ENCODE measurements at places on chromosomes 4 and X.

DNA sequence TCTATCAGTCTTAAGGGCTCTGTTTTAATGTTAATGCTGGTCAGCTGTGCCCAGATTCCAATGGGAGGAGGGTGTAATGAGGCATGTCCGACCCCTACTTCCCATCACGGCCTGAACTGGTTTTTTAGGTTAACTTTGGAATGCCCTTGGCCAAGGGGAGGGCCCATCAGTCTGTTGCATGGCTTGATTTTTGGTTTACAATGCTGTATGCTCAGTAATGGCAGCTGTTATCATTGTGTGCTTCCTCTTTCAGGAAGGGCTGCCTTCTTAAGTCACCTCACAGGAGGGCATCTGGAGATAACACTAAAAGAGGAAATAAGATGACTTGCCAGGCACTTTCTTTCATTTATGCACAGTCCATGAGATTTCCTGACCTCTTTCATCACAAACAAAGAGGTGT is 36.3 kb downstream of the ATXN3L start:
- no peak overlapping the region for H3K4me3 ChIP-seq
- H3K4me1 ChIP-seq, result no peaks in the 10 kb centered on the region
- no peak for DNase-seq
- no peak overlapping the region for H3K27ac ChIP-seq

- no peak overlapping the region for H3K4me3 ChIP-seq
- no peaks in the 10 kb centered on the region for H3K36me3 ChIP-seq
- H3K27ac ChIP-seq, result no peak overlapping the region
- no peaks in the 10 kb centered on the region for H3K4me1 ChIP-seq
- DNase-seq, result no peak
Measured at GRCh38 chr4:156635051-156635450, 336.5 kb downstream of the PDGFC start.

DNA sequence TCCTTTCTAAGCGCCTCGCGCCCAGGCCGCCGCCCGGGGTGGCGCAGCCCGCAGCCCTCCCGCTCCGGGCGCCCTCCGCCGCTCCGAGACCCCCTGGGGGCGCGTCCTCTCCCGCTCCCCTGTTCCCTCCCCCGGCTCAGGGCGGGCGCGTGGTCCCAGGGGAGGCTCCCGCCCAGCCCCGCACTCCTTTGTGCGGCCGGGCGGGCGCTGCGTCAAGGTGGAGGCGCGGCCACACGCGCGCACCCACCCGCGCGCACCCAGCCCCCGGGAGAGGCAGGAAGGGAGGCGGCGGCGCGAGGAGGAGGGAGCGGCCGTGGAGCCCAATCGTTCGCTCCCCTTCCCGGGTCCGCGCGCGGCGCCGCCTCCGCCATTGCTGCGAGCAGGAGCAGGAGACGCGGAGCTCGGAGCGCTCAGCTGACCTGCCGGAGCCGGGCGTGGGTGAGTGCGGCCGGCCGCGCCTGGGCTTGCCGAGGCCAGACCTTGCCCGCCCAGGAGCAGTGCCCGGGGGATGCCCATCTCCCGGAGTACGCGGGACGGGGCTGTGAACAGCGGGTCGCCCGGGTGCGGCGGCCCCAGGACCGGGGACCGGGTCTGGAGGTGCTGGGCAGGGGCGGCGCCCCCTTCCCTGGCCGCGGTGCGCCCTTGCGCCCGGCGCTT is at the start of gene NSG1:
Gene NSG1 (plus strand): TSS at position 367 of the 657 bp plus-strand sequence. CDS start 528 bp downstream, outside the sequence.
- peaks cover 19% of the 10 kb centered on the region for H3K4me1 ChIP-seq
- peaks cover 2% of the 10 kb centered on the region for H3K36me3 ChIP-seq
- H3K27me3 ChIP-seq, result peaks cover 35% of the 10 kb centered on the region
- H3K27ac ChIP-seq, result no peak within 1 kb of the TSS

GRCh38 chr4:123783921-123784320 is 387.3 kb downstream of the SPRY1 start:
- no peaks in the 10 kb centered on the region for H3K4me1 ChIP-seq
- H3K36me3 ChIP-seq, result no peaks in the 10 kb centered on the region
- H3K4me3 ChIP-seq, result no peak overlapping the region
- no peaks in the 10 kb centered on the region for H3K27me3 ChIP-seq
- H3K27ac ChIP-seq, result no peak overlapping the region

DNA sequence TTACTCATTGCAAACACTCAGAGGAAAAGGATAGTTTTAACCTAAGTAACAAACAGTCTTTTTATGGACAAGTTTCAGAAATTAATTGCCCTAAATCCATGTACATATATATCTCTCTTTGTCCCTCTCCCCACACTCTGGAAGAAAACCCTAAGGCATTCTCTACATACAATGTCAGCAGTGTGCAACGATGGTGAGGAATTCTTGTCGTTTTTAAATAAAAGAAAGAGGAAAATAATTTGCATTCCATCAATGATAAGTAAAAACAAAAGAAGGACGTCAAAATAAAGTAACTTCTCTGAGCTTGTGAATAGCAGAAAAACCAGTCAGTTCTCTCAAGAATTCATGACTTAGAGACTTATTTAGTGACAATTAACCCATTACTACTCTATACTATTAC is 550.5 kb upstream of the DIPK2B start:
- H3K4me3 ChIP-seq, result no peak overlapping the region
- H3K27me3 ChIP-seq, result no peaks in the 10 kb centered on the region
- H3K27ac ChIP-seq, result no peak overlapping the region
- DNase-seq, result no peak
- H3K4me1 ChIP-seq, result peaks cover 21% of the 10 kb centered on the region
- peaks cover 9% of the 10 kb centered on the region for H3K36me3 ChIP-seq

DNA sequence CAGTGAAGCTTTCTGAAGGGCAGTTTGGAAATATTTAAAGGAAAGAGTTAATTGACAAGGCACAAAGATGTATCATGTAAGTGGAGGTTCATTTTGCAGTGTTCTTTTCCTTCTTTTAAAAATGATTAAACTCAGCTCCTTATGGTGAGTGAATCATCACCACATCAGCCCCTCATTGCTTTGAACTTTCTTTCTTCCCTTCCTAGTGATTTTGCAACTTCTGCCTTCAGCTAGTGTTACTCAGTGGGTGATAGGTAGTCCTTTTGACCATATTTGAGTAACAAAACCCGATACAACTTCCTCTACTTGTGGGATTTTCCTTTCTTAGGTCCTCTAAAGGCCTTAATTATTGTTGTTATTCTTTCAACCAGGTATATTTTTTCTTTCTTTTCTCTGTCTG is 8.2 kb downstream of the ZCCHC4 start:
- peaks cover 23% of the 10 kb centered on the region for H3K36me3 ChIP-seq
- no peak overlapping the region for H3K27ac ChIP-seq
- H3K4me3 ChIP-seq, result no peak overlapping the region
- no peak for DNase-seq

GRCh38 chr4:113398441-113399143 is 349.1 kb downstream of the ANK2 start:
- H3K4me1 ChIP-seq, result no peaks in the 10 kb centered on the region
- H3K27ac ChIP-seq, result no peak overlapping the region
- no peaks in the 10 kb centered on the region for H3K36me3 ChIP-seq

GRCh38 chr4:139962130-139962684 is 191.8 kb downstream of the MAML3 start:
- H3K4me3 ChIP-seq, result no peak overlapping the region
- H3K27me3 ChIP-seq, result peaks cover 29% of the 10 kb centered on the region
- H3K36me3 ChIP-seq, result no peaks in the 10 kb centered on the region

- H3K27me3 ChIP-seq, result peaks cover 12% of the 10 kb centered on the region
- no peak overlapping the region for H3K4me3 ChIP-seq
- H3K36me3 ChIP-seq, result no peaks in the 10 kb centered on the region
- H3K4me1 ChIP-seq, result no peaks in the 10 kb centered on the region
- no peak for DNase-seq
Measured at GRCh38 chrX:1086444-1087409, 125.7 kb downstream of the CRLF2 start.

DNA sequence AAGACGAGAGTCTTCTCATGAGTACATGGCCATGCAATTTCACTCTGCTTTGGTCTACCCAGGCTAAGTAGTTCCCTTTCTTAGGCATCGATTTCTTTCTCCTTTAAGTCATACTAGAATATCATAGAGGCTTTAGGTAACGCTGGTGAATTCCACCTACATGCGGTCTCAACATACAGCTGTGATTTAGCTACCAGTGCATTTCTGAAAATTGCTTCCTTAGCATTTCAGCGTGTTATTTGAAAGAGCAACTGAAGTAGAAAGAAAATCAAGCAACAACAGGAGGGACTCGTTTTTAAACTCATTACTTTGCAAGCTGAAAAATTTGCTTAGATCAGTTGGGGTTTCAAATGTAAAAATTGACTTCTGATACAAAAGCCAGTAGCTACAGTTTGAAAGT is 48.1 kb upstream of the RASGEF1B start:
- no peak overlapping the region for H3K27ac ChIP-seq
- H3K36me3 ChIP-seq, result peaks cover 2% of the 10 kb centered on the region
- no peaks in the 10 kb centered on the region for H3K27me3 ChIP-seq
- DNase-seq, result no peak
- H3K4me3 ChIP-seq, result no peak overlapping the region

DNA sequence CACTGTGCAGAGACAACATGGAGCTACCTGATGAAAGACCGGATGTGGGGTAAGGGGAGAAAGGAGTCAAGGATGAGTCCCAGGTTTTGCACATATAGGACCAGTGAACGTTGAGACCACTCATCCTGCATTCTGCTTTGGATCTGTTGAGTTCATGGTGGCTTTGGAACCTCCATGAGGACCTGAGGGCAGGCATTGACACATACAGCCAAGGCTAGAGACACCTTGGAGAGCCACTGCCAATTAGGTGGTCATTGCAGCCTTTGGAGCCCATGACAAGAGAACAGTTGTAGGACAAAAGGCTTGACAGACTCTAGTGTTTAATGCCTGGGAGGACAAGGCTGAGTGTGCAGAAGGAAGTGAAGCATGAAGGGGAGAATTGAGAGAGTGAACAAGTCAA is 87.9 kb downstream of the STK32B start:
- H3K27me3 ChIP-seq, result peaks cover 40% of the 10 kb centered on the region
- H3K27ac ChIP-seq, result no peak overlapping the region
- H3K4me3 ChIP-seq, result no peak overlapping the region
- H3K36me3 ChIP-seq, result no peaks in the 10 kb centered on the region

- H3K27me3 ChIP-seq, result no peaks in the 10 kb centered on the region
- H3K36me3 ChIP-seq, result peaks cover 14% of the 10 kb centered on the region
- H3K27ac ChIP-seq, result peak overlapping the region; percentile 91
Measured at GRCh38 chrX:154730253-154730891, 20.5 kb downstream of the GAB3 start.

DNA sequence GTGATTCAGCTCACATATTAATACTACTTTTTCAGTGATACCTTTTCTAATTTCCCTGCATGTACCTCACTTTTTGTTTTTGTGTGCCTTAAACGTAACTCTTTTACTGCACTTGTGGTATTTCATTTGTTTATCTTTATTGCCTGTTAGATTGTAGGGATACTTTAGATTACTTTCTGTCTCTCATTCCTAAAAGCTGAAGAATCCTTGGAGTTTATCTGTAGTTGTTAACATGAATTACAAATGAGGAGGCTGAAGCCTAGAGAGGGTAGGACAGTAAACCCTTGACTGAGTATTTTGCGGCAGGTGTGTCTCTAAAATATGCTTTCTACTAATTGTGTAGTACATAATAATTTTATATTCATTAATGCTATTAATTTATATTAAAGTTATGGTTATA is 34.9 kb downstream of the BMP2K start:
- peaks cover 2% of the 10 kb centered on the region for H3K36me3 ChIP-seq
- DNase-seq, result no peak
- H3K27ac ChIP-seq, result no peak overlapping the region
- H3K4me1 ChIP-seq, result peaks cover 15% of the 10 kb centered on the region

GRCh38 chr4:150145946-150146340 is 67.7 kb downstream of the DCLK2 start:
- H3K36me3 ChIP-seq, result no peaks in the 10 kb centered on the region
- H3K27ac ChIP-seq, result no peak overlapping the region
- no peak for DNase-seq
- H3K4me3 ChIP-seq, result no peak overlapping the region
- H3K27me3 ChIP-seq, result peaks cover 14% of the 10 kb centered on the region

DNA sequence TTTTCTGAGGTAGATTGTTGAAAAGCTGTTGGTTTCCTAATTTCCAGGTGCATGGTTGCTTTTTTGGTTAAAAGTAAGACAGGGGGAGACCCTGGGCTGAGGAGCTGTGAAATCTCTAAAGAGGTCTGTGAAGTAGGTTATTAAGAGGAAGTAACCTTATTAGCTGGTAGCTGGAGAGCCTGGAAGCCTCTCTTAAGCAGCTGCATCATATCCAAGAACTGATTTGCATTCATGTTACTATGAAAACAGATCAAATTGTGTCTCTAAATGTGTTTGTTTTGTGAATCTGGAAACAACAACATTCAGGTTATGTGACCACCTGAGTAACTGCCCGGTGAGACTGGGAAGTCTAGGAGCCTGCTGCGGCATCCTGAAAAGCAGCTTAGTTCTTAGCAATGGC is 54.1 kb downstream of the ARHGAP10 start:
- no peaks in the 10 kb centered on the region for H3K27me3 ChIP-seq
- H3K4me1 ChIP-seq, result peaks cover 27% of the 10 kb centered on the region
- H3K27ac ChIP-seq, result peak overlapping the region; percentile 35
- H3K4me3 ChIP-seq, result no peak overlapping the region

DNA sequence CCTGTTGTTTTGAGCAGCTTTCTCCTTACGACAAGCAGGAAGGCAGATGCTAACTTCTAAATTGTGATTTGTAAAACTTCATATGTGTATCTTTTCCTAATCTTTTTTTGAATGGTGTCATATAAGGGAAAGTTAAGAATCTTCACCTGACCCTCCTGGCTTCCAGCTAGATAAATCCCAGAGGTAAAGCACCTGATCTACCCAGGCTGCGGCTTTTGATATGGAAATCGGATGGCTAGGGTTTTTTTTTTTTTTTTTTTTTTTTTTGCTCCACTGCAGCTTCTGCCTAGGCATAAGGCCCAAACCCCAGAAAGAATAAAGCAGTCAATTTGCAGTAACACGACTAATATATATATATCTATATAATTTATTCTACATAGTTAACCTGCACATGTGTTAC is 10.0 kb downstream of the MAB21L2 start:
- H3K27me3 ChIP-seq, result no peaks in the 10 kb centered on the region
- H3K4me3 ChIP-seq, result no peak overlapping the region
- no peak for DNase-seq
- no peaks in the 10 kb centered on the region for H3K4me1 ChIP-seq

GRCh38 chr4:66681962-66682361 is 863.3 kb downstream of the CENPC start:
- H3K27ac ChIP-seq, result no peak overlapping the region
- no peaks in the 10 kb centered on the region for H3K4me1 ChIP-seq
- H3K27me3 ChIP-seq, result no peaks in the 10 kb centered on the region
- peaks cover 2% of the 10 kb centered on the region for H3K36me3 ChIP-seq
- no peak for DNase-seq

GRCh38 chr4:5609306-5610007 is 98.9 kb downstream of the EVC2 start:
- peaks cover 1% of the 10 kb centered on the region for H3K36me3 ChIP-seq
- DNase-seq, result no peak
- no peak overlapping the region for H3K27ac ChIP-seq

Data from central memory CD8-positive, alpha-beta T cell (primary cell).